ENCODE measurements at places on chromosomes 3 and 15.

- DNase-seq: no peak
Measured at GRCh38 chr3:172339892-172340291, 108.4 kb downstream of the GHSR start.

DNA sequence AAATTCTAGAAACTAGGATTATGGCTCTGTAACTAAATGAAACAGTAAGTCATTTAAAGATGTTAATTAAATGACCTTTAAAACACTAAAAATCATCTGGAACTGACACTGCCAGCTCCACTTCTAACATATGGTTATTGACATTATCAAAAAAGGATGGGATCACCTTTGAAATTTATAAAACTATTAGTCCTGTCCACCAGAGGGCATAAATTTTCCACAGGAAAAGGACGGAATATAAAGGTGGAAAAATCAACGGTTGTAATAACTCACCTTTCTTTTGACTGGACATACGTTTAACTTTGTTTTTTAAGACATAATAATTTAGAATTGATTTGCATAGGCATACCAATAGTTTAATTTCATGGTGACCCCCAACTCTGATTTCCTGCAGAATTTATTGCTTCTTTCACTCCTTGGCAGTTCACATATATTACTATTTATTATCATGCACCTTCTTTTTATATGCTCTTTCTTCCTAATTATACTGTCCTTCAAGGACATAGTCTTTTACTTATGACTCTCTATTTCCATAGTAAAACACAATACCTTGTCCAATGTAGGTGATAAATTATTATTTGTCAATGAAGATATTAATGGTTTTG is 345.7 kb downstream of the CADM2 start:
- no peak for DNase-seq

- DNase-seq: no peak
Measured at GRCh38 chr15:73950479-73950830, 24.2 kb downstream of the LOXL1 start.

DNA sequence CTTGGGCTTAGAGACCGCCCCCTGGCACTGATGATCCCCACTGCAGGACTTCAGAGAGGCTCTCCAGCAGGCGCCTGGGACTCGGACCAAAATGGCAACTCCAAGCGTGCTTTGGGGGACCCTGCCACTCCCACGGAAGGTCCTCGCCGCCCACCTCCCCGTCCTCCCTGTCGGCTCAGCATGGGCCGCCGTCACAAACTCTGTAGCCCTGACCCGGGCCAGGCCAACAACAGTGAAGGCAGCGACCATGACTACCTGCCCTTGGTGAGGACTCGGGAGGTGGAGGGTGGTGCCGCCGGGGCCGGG is 7.7 kb downstream of the ALG3 start:
- DNase-seq: no peak

GRCh38 chr3:156817646-156818272 is 8.4 kb upstream of the LEKR1 start:
- no peak for DNase-seq

- DNase-seq: no peak
Measured at GRCh38 chr3:140165781-140166180, 230.8 kb downstream of the CLSTN2 start.
